IPS-NIHi11 (cell line): ENCODE measurements at places on chromosomes 5 and 9.

- DNase-seq = peak; percentile 71
Observed at GRCh38 chr9:83622433-83622938, 457 bp upstream of the IDNK start.

- DNase-seq = no peak
Observed at GRCh38 chr5:86869268-86869667, 251.5 kb downstream of the COX7C start.

DNA sequence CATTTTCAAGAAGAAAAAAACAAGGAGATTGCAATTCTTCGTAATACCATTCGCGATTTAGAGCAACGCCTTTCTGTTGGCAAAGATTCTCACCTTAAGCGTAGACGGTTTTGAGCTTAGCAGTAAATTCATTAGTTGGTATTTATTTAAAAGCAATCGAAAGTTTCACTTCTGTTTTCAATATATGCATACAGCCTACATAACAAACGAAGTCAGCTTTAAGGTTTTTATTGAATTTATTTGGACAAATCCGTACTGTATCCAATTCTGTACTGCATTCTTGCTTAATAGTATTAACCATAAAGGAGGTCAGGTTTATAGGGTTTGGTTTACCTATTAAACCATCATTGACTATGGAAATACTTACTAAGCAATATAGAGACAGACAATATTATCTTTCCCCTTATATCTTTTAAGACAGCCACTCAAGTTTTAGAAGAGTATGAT lies 12.0 kb downstream of the SELENOP start:
- DNase-seq = no peak

DNA sequence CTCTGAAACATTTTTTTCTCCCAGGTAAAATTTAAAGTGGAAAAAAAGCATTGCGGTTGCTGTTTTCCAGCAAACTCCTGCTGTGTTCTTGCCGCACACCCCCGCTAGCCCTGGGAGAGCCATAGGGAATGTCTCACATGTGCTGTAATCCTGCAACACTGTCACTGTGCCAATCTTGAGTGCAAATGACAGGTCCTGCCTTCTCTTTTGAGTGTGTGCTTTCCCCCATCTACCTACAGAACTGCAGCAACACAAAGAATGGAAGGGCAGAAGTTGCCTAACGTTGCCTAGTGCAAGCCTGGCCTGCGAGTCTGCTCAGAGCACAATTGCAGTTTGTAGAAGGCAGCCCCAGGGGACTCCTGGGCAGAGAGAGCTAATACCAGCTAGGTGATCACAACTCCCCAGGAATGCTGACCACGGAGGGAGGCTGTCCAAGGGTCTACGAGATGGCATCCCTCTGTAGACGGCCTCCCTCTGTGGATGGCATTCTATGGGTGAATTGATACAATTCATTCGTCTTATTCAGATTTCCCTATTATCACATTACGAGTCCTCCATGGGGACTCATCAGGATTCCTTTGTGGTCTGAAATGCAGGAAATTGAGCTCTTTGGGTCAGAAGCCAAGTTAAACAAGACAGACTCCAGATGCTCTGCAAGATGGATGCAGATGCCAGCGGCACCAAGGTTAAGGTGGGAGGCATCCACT lies 172.6 kb upstream of the S1PR3 start:
- DNase-seq = no peak

GRCh38 chr9:10079284-10079964 lies 533.4 kb downstream of the PTPRD start:
- DNase-seq = no peak

DNA sequence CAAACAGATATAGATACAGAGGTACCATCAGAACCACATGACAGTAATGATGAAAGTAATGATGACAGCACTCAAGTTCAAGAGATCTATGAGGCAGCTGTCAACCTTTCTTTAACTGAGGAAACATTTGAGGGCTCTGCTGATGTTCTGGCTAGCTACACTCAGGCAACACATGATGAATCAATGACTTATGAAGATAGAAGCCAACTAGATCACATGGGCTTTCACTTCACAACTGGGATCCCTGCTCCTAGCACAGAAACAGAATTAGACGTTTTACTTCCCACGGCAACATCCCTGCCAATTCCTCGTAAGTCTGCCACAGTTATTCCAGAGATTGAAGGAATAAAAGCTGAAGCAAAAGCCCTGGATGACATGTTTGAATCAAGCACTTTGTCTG lies 69.2 kb downstream of the VCAN start:
- no peak for DNase-seq

GRCh38 chr5:163433271-163433670 lies 4.1 kb upstream of the CCNG1 start:
- no peak for DNase-seq

GRCh38 chr9:121324316-121324715 lies 45.7 kb downstream of the STOM start:
- DNase-seq = no peak

DNA sequence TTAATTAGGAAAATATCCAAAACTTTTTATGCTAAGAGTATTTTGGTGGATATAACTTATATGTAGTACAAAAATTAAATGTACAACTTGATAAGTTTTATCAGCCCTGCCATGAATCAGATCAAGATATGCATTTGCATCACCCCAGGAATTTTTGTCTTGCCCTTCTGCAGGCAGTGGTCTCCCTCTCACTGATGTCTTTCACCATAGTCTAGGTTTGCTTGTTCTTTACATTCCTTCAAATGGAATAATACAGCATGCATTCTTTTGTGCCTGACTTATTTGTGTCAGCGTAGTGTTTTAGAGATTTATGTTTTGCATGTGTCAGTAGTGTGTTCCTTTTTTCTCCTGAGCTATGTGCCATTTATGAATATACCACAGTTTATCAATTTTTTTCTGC lies 36.4 kb downstream of the RNF180 start:
- no peak for DNase-seq

DNA sequence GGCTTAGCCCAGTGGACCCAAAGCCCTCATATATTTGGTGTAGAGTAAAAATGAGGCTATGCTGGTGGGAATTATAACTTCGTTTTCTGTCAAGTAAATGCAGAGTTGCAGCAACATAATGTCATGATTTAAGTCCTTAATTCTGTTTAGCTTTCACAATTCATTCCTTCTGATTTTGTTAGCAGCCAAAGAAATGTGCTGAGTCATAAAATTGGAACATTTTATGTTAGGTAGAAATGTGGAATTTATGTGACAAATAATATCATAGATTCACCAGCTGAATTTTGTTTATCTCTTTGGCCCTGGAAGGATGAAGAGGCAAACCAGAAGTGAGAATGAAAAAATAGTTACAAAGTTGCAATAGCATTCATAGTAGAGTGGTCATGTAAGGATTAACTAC lies 247.0 kb downstream of the TRPM3 start:
- DNase-seq = no peak

GRCh38 chr5:161889971-161890370 lies 42.1 kb downstream of the GABRA1 start:
- peak; percentile 11 for DNase-seq

DNA sequence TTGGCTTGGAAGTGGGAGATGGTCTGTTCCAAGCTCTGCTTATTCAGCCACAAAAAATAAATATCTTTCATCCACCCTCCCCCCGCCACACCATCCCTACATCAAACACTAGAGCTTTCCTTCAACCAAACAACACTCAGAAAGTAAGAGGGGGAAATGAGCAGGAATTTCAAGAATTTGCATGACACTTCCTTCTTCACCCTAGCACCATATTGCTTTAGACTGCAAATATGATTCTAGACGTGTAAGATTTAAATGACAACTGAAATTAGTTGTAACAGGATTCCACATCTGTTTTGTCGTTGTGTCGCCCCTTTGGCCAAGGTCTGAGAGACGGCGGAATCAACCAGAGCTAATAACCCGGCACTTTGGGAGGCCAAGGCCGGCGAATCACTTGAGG lies 88.5 kb downstream of the NDFIP1 start:
- DNase-seq = no peak

DNA sequence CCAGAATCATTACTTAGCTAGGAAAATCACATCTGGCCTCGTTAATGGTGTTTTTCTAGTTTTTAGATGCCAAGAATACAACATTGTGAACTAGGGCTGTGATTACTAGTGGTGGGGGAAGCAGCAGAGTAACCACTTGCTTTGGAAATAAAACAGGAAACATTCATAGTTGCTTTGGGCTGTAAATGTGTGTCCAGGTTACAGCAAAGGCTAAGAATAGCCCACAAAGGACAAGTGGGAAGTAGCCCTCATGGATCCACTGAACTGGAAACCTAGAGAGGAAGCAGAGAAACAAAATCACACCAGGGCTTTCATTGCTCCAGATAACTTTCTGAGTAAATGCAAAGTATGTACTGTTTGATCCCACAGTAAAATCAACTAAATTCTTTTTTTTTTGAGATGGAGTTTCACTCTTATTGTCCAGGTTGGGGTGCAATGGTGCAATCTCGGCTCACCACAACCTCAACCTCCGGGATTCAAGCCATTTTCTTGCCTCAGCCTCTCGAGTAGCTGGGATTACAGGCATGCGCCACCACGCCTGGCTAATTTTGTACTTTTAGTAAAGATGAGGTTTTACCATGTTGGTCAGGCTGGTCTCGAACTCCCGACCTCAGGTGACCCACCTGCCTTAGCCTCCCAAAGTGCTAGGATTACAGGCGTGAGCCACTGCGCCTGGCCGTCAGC lies 56.2 kb upstream of the TNFSF15 start:
- no peak for DNase-seq

DNA sequence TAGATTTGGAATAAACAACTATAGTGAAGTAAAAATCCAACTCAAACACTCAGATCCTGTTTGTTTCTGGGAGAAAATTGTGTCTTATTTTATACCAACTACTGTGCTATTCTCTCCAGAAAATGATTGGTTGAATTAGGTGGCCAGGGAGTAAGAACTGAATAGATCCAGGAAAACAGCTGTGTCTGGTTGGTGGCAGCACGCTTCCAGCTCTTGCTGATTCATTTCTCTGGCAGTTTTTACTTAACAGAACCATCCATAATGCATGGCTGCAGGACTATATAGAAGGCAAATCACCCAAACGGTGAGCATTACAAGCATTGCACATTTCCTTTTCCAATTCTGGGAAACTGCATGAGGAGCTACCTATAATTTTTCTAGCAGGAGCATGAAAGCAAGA lies 29.5 kb downstream of the DMAC1 start:
- no peak for DNase-seq

- DNase-seq = no peak
Observed at GRCh38 chr5:137345396-137345795, 153.7 kb downstream of the SPOCK1 start.

GRCh38 chr5:157568720-157569119 lies 6.9 kb downstream of the ADAM19 start:
- no peak for DNase-seq

GRCh38 chr5:176573564-176574296 lies 24.6 kb downstream of the CDHR2 start:
- DNase-seq = peak; percentile 85

DNA sequence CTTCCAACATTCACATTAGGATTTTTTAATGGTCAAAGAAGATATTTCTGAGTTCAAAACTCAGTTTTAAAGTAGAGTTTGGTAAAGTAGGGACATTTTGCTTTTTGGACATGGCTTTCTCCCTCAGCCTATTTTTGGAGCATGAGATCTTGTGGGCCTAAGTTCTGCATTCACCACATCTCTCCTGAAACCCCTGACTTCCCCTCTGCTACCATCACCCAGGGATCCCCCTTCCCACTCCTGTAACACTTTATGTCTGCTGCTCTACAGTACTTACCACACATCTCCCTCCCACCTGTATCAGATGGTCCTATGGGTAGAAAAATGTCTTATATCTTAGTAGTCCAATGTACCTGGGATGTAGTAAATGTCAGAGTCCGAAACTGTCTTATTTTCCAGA lies 48.2 kb upstream of the JAK2 start:
- DNase-seq = no peak

GRCh38 chr9:109379513-109379912 lies 58.7 kb upstream of the EPB41L4B start:
- DNase-seq = no peak

- no peak for DNase-seq
Observed at GRCh38 chr5:72612810-72613209, 105.6 kb upstream of the ZNF366 start.

- DNase-seq = no peak
Observed at GRCh38 chr5:158679221-158679641, 420.5 kb downstream of the EBF1 start.

DNA sequence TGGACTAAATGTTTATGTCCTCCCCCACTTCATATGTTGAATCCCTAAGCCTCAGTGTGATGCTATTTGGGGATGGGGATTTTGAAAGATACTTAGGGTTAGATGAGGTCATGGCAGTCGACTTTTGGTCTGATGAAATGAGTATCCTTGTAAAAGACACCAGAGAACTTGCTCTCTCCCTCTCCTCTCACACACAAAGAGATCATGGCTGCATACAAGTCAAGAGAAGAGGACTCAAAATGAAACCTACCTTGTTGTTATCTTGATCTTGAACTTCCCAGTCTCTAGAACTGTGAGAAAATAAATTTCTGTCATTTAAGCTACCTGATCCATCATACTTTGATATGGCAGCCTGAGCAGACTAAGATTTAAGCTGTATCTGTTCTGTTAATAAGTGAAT lies 144.0 kb upstream of the HAPLN1 start:
- DNase-seq = no peak

DNA sequence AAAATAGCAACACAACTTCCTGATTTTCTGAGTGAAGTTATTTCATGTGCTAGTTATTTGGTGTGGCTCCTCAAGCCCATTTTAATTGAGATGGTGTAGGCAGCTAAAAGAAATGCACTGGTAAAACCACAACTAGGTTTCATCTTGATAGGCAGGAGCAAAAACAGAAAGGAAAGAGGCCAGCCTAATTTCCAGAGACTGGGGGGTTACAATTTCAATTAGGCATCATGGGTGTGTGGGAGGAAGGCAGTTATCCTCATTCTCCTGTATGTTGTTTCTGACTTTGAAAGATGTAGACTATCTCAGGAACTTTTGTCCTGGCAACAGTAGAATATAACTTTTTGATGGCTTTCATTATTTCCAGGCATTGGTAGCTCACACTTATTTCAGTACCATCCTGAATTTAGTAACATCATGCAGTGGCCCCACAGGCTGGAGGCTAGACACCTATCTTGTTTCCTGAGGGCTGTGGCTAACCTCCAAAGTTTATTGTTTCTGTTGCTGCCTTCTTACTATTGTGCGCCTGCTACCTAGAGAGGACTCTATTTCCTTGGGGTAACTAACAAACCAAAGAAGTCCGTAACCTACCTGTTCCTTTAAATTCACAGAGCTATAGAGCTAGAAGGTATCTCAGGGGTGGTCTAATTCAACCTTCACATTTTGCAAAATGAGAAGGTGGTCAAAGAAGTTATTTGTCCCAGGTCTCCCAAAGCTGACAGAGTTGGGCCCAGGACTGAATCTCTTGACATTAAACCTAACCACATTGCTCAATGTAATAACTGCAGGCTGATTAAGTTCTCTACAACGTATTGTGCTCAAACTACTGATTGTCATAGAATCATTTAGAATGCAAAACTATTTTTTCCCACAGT lies 42.4 kb downstream of the FYB1 start:
- no peak for DNase-seq

DNA sequence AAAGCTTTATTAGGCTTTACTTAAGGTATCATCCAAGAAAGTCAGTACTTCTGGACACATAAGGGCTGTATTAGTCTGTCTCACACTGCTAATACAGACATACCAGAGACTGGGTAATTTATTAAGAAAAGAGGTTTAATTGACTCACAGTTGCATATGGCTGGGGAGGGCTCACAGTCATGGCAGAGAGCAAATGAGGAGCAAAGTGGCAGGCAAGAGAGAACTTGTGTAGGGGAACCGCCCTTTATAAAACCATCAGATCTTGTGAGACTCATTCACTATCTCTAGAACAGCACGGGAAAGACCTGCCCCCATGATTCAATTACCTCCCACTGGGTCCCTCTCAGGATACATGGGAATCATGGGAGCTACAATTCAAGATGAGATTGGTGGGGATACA lies 49.2 kb upstream of the SLC44A1 start:
- DNase-seq = no peak
